ENCODE measurements at places on chromosomes 2 and 18.
A peak's percentile ranks its signal among the peaks of the same experiment; 100 is the strongest.

GRCh38 chr2:71640489-71640888 is 187.1 kb downstream of the DYSF start:
- DNase-seq: no peak

GRCh38 chr2:46787364-46787763 is 128.2 kb downstream of the MCFD2 start:
- no peak for DNase-seq

- peak; percentile 53 for DNase-seq
Observed at GRCh38 chr18:32373995-32374394, 96.7 kb downstream of the GAREM1 start.

DNA sequence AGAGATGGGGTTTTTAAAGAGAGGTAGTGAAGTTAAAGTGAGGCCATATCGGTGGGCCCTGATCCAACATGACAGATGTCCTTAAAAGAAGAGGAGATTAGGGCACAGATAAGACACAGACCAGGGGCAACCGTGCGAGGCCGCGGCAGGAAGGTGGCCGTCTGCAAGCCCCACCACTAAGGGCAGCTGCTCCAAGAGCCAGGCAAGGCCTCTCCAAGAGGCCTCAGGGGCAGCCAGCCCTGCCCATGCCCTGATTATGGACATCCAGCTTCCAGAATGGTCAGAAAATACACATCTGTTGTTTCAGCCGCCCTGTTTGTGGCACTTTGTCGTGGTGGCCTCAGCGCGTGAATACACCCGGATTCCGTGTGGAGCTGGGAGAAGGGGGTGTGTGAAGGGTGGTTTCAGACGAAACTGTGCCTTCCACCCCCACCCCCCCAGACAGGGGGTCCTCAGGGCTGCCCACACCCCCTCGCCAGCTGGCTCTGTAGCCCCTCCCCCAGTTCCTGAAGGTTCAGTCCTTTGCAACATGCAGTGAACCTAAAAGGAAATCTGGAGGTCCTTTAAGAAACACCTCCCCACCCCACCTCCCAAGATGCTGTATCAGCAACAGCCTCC is 74.1 kb upstream of the SMAD7 start:
- no peak for DNase-seq

DNA sequence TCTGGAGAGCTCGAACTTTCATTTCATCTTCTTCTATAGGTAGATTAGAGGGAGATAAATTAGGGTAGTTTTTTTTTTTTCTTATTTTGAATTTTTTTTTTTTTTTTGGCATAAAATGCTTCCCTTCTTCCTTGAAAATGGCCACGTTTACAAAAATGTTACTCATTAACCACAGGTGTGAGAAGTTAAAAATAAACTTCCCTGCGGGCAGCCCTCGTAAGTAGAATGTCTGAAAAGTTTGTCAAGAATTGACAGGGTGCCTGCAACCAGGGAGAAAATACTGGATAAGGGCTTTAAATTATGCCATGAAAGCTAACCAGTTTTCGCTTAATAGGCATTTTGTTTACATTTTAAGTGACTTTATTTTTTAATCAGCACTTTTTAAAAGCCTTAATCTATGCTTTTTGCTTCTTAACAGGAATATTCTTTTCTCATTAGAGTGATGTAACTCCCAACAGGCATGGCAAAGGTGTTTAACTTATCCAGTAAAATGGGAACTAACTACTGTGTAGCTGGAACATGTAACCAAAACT is 4.2 kb upstream of the FN1 start:
- no peak for DNase-seq

DNA sequence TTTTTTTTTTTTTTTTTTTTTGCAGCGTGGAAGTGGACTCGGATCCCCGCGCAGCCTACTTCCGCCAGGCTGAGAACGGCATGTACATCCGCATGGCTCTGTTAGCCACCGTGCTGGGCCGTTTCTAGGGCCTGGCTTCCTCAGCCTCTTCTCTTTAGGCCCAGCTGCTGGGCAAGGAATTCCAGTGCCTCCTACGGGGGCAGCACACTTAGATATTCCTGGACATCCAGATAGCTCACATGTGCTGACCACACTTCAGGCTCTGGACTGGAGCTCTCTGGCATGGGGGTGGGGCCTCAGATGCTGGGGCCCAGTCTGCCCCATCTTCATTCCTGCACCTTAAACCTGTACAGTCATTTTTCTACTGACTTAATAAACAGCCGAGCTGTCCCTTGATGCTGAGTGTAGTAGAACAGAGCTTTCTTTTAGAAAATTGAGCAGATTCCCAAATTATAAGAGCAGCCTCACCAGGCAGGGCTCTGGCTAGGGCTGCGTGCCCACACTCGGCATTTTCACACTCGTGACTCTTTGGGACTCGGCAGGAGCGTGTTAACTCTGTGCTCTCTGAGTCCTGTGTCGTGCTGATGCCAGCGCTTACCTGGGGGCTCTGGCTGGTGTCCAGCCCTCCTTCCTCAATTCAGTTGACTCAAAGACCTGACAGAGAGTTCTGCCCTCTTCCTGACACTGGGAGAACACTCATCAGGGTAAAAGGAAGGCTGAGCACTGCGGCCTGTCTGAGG is 19.3 kb downstream of the SLC30A3 start:
- no peak for DNase-seq

GRCh38 chr18:39749154-39749553 is 2183.6 kb upstream of the CELF4 start:
- no peak for DNase-seq

GRCh38 chr2:231294571-231295362 is 96.3 kb downstream of the ARMC9 start:
- DNase-seq: peak; percentile 23

- peak; percentile 38 for DNase-seq
Observed at GRCh38 chr18:27599202-27599829, 414.2 kb upstream of the CHST9 start.

Data from fibroblast of skin of right quadriceps (primary cell).